Stimulated activated CD8-positive, alpha-beta memory T cell treated with anti-CD3 and anti-CD28 coated beads, Interleukin-15, amount 100 ng/mL, for 48 hours (primary cell): ENCODE measurements at places on chromosomes 16 and 17.

DNA sequence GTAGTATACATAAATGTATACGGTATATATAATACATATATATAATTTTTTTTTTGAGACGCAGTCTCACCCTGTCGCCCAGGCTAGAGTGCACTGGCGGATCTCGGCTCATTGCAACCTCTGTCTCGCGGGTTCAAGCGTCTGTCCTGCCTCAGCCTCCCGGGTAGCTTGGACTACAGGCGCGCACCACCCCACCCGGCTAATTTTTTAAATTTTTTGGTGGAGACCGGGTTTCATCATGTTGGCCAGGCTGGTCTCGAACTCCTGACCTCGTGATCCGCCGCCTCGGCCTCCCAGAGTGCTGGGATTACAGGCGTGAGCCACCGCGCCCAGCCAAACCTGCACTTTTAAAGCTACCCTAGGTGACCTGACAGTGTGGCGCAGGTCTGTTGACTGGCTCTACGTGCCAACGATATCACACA is 745 bp downstream of the PAM16 start:
- no peak for DNase-seq

DNA sequence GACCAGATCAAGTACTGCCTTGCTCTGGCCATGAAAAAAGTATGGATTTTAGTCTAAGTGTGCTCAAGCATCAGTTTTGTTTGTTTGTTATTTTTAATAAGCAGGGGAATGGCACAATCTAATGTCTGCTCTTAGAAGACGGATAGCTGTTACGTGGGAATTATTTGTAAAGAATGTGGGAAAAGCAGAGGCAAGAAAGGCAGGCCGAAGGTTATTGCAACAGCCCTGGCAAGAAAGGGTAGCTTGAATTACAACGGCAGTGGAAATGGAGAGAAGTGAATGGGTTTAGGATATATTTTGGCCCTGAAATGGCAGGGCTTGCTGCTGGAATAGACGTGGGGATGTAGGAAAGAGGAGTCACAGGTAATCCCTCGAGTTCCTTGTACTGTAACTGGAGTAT is 987 bp upstream of the HASPIN start:
- DNase-seq = no peak

GRCh38 chr17:61326330-61326729 is 73.3 kb upstream of the TBX2 start:
- no peak for DNase-seq

GRCh38 chr17:40021451-40021971 is 6.3 kb downstream of the CSF3 start:
- no peak for DNase-seq

- DNase-seq = no peak
Measured at GRCh38 chr16:49353680-49354079, 19.9 kb upstream of the C16orf78 start.

DNA sequence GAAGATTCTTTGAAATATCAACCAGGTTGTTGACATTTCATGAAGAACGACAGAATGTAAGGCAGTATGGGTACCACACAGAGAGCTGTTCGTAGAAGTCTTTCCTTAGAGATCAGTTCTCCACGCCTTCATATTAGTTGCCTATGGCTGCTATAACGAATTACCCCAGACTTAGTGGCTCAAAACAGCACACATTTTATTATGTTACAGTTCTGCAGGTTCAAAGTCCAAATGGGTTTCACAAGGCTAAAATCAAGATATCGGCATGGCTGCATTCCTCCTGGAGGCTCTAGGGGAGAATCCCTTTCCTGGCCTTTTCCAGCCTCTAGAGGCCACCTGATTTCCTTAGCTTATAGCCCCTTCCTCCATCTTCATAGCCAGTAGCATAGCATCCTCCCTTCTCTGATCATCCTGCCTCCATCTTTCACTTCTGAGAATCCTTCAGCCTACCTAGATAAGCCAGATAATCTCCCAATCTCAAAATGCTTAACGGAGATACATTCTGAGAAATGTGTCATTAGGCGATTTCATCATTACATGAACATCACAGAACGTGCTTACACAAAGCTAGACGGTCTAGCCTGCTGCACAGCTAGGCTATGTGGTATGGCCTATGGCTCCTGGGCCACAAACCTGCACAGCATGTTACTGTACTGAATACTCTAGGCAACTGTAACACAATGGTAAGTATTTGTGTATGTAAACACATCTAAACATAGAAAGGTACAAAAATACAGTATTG is 26.0 kb downstream of the ERCC4 start:
- no peak for DNase-seq

GRCh38 chr16:22672830-22673210 is 141.1 kb upstream of the HS3ST2 start:
- DNase-seq = no peak

- no peak for DNase-seq
Measured at GRCh38 chr16:3175157-3176093, 12.6 kb upstream of the OR1F1 start.

- peak; percentile 54 for DNase-seq
Measured at GRCh38 chr17:80264205-80265075, 3.8 kb downstream of the RNF213 start.

- DNase-seq = no peak
Measured at GRCh38 chr16:2155977-2156848, 631 bp downstream of the TRAF7 start.
